ENCODE measurements at places on chromosomes 11 and 22. TPM values are rescaled to one million over a fixed set of nuclear protein-coding genes. Genes with fewer than 3 reads are reported as not detected.

Gene CATSPER1
- not detected for total RNA-seq

Gene ABCG4
- under 0.01 TPM for total RNA-seq

Gene C11orf21
- not detected for total RNA-seq

Gene MRGPRX2
- not detected for total RNA-seq

GRCh38 chr11:120869516-120870011, 154.3 kb upstream of the TBCEL start:
- peaks cover 4% of the 10 kb centered on the region for H3K27me3 ChIP-seq
- no peaks in the 10 kb centered on the region for H3K4me1 ChIP-seq
- no peaks in the 10 kb centered on the region for H3K36me3 ChIP-seq
- no peak overlapping the region for H3K4me3 ChIP-seq
- no peak overlapping the region for H3K27ac ChIP-seq

GRCh38 chr11:114925591-114925990, 247.3 kb downstream of the NXPE2 start:
- no peaks in the 10 kb centered on the region for H3K4me1 ChIP-seq
- H3K27ac ChIP-seq = no peak overlapping the region
- DNase-seq = no peak
- H3K4me3 ChIP-seq = no peak overlapping the region
- H3K27me3 ChIP-seq = no peaks in the 10 kb centered on the region
- H3K36me3 ChIP-seq = no peaks in the 10 kb centered on the region

GRCh38 chr11:32550207-32550606, 33.4 kb upstream of the EIF3M start:
- no peaks in the 10 kb centered on the region for H3K27me3 ChIP-seq
- DNase-seq = no peak
- H3K4me1 ChIP-seq = no peaks in the 10 kb centered on the region
- no peak overlapping the region for H3K27ac ChIP-seq
- H3K4me3 ChIP-seq = no peak overlapping the region

DNA sequence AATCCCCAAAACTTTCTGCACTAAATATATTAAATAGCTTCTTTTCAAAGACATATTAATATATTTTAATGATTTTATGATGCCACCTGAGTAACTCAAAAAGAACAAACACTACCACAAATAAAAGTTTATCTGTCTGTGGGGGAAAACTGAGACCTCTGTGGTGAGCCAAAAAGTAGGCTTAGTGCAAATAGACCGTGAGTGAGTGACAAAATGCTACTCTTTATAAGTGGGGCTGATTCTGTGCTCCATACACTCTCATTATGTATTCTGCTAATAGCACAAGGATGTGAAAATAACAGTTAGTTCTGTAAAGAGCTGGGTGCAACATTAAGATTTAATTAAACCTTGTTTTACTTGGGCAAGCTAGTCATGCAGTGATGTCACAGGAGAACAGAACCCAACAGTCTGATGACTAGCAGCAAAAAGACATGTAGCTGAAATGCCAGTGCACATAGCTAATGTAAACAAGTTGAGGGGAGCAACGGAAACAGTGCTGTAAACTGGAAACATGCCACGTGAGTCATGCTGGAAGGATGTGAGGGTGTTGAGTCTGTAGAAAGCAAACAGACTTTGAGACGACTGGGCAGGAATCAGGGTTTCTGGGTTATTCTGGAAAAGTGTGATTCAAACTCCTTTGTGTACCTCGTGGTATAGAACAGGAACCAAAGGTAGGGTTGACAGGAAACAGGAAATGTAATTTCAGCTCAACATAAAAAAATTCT, 1130.4 kb downstream of the LRRC4C start:
- no peak overlapping the region for H3K27ac ChIP-seq
- H3K4me3 ChIP-seq = no peak overlapping the region
- H3K4me1 ChIP-seq = peaks cover 4% of the 10 kb centered on the region
- peak; percentile 77 for DNase-seq
- H3K27me3 ChIP-seq = no peaks in the 10 kb centered on the region
- no peaks in the 10 kb centered on the region for H3K36me3 ChIP-seq

DNA sequence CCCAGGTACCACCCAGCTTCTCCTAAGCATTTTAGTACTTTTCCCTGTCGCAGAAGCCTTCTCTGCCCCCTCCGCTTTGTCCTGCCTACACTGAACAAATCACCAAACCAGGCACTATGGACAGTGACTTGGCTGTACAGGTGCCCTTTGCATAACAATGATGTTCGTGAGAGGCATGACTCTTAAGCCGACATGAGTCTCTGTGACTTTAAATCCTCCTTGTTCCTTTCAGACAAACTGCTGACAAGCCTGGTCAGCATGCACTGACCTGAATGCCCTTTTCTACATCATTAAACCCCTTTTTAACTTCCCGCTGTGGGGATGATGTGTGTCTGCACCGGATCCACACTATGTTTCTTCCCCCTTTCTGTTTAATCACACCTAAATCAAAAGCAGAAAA, 16.6 kb downstream of the CAVIN3 start:
- no peaks in the 10 kb centered on the region for H3K4me1 ChIP-seq
- no peak overlapping the region for H3K27ac ChIP-seq
- H3K4me3 ChIP-seq = no peak overlapping the region
- no peaks in the 10 kb centered on the region for H3K36me3 ChIP-seq
- no peaks in the 10 kb centered on the region for H3K27me3 ChIP-seq
- no peak for DNase-seq

DNA sequence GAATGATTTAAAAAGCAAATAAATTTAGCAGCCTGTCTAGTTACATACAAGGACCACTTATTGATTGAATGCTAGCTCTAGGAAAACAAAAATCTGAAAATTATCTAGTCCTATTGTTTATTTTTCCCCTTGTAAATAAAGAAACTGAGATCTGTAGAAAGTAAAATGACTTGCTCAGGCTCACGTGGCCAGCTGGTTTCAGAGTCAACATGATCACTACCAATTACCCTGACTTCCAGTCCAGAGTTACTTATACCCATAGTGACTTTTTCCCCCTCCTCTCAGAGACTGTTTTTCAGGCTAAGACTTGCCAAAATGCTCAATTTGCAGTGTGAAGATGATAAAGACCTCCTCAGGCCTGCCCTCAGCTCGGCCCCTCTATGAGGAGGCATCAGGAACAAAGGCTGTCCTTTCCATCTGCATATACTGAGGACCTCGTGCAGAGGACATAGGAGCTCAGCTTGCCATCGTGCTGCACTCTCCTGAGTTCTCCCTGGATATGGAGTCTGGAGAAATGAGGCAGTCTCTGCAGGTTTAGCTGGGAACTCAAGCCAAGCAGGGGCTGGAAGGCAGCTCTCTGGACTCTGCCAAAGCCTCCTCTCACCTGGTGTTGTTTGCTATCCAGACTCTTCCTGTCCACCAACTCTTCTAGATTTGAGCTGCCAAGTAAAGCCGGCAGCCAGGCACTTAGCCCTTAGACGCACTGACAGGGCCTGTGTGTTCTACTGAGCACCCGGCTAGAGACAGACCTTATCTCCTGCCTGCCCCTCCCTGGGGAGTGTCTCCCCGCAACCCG, 883.3 kb downstream of the NTM start:
- H3K4me1 ChIP-seq = no peaks in the 10 kb centered on the region
- no peak overlapping the region for H3K4me3 ChIP-seq
- no peak overlapping the region for H3K27ac ChIP-seq
- H3K36me3 ChIP-seq = no peaks in the 10 kb centered on the region
- no peak for DNase-seq

- DNase-seq = no peak
- H3K27ac ChIP-seq = no peak overlapping the region
- H3K4me1 ChIP-seq = no peaks in the 10 kb centered on the region
- H3K4me3 ChIP-seq = no peak overlapping the region
These were observed 17.6 kb upstream of the TMA7B start for GRCh38 chr22:39942439-39943230.

GRCh38 chr11:62933750-62934495, 12.8 kb upstream of the CHRM1 start:
- DNase-seq = no peak
- no peak overlapping the region for H3K27ac ChIP-seq
- H3K36me3 ChIP-seq = no peaks in the 10 kb centered on the region
- H3K27me3 ChIP-seq = no peaks in the 10 kb centered on the region
- no peak overlapping the region for H3K4me3 ChIP-seq

All from sigmoid colon (tissue), 7 donors.